A172 (cell line): ENCODE measurements at places on chromosomes 4 and X.

DNA sequence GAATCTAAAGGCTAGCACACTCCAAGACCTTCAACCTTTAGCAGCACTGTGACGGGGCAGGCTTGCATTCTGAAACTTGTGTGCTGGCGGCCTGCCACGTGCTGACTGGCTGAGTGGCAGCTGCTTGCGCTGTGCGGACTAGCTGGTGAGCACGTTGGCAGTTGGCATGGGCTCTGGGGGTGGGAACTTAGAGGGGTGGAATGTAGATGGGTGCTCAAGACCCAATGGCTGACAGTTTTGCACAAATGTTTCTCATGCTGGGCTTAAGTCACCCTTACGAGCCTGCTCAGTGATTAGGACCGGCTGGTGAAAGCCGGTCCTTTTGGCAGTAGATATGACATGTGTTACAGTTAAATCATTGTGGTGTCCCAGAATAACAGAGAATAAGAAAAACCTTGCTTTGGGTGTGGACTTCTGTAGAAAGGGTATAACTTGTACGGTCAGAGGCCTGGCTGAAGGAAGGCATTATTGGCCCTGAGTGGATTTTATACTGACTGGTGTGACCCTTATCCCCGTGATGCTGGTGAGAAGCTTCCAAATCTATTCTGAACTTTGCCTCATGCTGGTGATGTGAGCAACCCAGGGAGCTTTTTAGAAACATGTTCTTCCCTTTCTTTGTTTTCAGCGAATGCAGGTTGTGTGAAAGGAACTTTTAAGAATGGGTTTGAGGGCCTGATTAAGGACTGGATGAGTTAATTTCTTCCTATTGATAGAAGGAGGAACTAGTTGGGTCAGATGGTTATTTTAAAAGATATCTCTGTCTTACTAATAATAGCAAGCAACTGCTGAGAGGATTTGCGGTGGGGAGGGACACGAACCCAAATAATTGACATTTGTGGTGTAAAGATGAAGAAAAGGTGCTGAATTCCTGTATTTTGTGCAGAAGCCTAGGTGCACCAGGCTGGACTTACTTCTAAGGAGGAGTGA, 107.4 kb upstream of the SLC4A4 start:
- no peak for DNase-seq

GRCh38 chr4:168028970-168029597, 63.3 kb upstream of the ANXA10 start:
- peak; percentile 12 for DNase-seq

GRCh38 chr4:76712564-76712963, 185.4 kb downstream of the SOWAHB start:
- DNase-seq = no peak

DNA sequence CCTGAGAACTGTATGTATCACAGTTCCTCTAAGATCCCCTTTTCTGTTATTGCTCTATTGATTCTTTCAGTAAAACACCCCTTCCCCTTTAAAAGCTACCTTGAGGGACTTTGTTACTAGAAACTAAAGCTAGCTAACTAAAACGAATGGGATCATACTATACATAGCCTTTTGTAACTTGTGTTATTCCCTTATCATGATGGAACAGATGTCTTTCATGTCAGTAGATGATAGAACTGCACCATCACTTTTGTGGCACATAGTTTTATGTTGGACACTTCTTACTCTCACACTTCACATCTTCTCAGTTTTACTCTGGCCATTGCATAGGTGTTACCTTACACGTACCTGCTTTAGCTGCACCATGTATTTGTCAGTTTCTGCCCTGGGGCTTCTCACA, 46.6 kb upstream of the PGRMC2 start:
- DNase-seq = no peak

DNA sequence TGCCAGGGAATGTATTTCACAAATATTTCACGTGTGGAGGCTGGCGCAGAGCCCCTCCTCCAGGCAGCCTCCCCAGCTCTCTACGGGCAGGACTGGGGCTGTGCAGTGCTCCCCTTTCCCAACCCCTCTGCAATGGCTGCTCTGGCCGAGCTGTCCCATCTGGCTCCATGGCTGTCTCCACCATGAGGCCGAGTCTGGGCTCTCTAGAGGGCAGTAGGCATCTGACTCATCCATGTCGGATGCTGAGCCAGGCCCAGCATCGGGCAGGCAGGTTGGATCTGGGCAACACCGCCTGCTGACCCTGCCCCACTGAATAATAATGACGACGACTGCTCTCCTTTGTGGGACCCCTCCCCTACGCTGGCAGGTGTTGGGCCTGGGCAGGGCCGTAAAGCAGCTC, 11.0 kb upstream of the SH3TC1 start:
- peak; percentile 63 for DNase-seq

- no peak for DNase-seq
These were observed 107.4 kb upstream of the STOX2 start for GRCh38 chr4:183797445-183798300.

- DNase-seq = no peak
These were observed 1.2 kb downstream of the RASL11B start for GRCh38 chr4:52863324-52863723.

GRCh38 chr4:9947168-9948062, 73.9 kb downstream of the SLC2A9 start:
- DNase-seq = no peak

GRCh38 chr4:147104768-147105167, 159.1 kb upstream of the TTC29 start:
- no peak for DNase-seq

DNA sequence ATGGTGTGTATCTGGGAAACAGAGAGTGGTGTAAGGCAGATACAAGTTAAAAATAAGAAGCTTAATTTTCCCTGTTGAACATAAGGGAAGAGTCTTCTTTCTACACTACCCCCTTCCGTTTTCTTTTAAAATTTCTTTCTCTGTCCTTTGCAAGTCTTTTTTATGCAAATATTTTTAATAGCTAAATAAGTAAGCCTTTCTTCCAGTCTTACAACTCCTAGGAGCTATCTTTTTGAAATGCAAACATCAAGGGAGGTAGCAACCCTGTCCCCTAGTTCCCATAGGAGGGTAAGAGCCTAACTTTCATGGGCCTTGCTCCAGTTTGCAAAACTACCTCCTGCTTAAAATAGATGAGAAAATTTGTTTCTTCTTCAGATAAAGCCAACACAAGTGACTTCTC, 121.5 kb downstream of the MBNL3 start:
- DNase-seq = no peak

- peak; percentile 18 for DNase-seq
These were observed 47.8 kb downstream of the APLN start for GRCh38 chrX:129606918-129607317.

GRCh38 chr4:185437809-185438208, 12.0 kb upstream of the UFSP2 start:
- no peak for DNase-seq

DNA sequence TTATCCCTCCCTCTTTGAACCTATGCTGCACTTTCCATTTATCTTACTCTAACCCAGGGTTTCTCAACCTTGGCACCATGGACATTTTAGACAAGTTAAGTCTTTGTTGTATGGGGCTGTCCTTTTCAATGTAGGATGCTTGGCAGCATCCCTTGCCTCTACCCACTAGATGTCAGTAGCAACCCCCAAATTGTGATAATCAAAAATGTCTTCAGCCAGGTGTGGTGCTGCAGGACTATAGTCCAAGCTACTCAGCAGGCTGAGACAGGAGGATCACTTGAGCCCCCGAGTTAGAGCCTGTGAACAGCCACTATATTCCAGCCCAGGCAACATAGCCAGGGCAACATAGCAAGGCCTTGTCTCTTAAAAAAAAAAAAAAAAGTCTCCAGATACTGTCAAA, 7.0 kb downstream of the LRCH2 start:
- no peak for DNase-seq

GRCh38 chr4:10703156-10703555, 18.6 kb upstream of the CLNK start:
- no peak for DNase-seq

DNA sequence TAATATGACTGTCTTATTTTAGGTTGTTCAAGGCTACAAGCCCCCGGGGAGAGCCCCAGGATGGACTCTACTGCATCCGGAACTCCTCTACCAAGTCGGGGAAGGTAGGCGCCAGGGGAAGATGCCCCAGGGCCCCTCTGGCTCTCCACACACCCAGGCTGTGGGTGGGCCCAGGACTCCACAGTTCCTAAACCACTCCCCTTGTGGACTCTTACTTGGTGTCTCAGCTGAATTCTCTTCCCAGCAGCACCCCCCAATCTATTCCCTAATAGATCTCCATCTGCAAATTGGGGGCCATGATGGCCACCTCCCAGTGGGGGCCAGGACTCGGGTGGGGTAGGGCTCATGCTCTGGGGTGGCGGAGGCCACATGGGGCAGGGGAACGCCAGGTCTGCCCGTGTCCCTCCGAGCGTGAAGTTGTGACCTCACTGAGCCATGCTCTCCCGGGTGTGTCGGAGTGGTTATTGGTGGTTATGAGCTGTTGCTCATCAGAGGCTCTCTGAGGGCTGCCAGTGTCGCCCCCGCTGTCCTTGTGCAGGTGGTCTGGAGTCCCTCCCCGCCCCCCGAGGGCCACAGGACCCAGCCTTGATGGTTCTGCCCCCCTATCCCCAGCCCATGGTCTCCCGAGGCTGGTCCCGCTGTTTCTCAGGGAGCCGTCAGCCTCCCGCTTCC, 11.2 kb upstream of the ADD1 start:
- DNase-seq = no peak

DNA sequence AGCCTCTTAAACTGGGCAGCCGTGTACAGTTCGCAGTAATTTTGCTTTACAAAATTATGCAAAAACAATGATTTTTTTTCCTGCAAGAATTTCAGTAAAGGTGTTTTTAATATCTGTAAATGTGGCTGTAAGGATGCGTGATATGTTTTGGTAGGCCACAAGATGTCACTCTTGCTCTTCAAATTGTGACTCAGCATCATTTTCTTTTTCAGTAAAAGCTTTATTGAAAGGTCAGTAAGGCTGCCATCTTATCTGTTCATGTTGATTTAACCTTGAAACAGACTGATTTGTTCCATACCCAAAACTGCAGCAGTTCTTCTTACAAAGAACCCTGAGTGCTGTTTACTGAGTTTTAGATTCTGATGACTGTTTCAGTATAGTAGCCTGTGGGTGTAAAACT, 39.9 kb downstream of the TXLNG start:
- peak; percentile 84 for DNase-seq

DNA sequence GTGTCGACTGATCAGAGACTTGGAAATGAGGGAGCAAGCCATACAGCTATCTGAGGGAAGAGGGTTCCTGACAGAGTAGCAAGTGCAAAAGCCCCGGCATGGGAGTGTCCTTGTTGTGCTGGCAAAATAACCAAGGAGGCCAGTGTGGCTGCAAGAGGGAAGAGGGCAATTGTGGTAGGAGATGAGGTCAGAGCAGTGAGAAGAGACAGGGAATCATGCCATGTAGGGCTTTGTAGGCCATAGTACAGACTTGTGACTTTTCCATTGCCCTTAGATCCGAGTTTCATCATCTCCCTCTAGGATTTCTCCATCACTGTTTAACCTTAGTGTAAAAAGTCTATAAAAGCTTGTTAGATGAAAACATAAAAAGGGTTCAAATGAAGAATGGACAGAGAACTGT, 76.2 kb downstream of the DOCK11 start:
- no peak for DNase-seq

GRCh38 chrX:70762285-70762684, 146.2 kb downstream of the TEX11 start:
- DNase-seq = no peak

DNA sequence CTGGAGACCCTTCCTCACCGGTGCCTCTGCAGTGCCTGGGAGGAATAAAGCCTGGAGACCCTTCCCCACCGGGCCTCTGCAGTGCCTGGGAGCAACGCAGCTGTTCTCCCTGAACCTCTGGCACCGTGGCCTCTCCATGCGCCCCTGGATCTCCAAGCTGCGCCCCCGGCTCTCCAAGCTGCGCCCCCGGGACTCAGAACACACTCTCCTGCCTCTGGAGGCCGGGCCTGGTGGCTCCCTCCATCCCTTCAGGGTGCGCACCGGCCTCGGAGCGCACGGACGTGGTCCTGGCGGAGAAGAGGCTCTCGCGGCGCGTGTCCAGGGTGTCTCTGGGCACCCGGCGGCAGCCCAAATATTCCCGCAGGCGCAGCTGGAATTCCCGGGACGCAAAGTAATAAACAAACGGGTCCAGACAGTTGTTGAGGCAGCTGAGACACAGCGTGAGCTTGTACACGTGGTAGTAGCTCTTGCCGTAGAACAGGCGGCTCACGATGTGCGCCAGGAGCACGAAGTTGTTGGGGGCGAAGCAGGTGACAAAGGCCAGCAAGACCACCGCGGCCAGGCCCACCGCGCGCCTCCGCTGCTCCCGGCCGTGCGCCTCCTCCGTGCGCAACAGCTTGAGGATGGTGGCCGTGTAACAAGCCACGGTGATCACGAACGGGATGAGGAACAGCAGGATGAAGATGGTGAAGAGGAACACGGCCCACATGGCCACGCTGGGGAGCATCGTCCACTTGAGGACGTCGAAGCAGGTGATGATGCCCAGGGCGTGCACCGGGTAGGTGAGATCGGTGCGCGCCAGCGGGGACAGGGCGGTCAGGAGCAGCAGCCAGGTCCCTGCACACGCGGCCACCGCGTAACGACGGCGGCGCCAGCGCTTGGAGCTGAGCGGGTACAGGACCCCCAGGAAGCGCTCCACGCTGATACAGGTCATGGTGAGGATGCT, 12.8 kb upstream of the ASMTL start:
- DNase-seq = no peak

DNA sequence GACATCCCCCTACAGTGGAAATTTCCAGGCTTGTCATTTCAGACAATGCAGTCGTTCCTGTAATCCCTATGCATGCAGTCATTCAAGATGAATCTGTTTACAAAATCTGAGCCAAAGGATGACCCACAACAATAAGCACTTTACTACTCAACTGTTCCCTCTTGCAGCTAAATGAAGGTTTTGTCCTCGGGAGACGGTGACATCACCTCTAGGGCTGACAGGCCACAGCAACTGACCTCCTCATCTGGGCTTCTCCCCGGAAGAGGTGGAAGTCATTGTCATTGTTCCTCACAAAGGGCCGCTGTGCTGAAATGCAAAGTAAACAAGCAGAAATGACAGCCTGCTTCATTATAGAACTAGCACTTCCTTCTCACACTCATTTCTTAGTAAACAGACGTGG, 29.2 kb downstream of the CLRN2 start:
- peak; percentile 10 for DNase-seq

DNA sequence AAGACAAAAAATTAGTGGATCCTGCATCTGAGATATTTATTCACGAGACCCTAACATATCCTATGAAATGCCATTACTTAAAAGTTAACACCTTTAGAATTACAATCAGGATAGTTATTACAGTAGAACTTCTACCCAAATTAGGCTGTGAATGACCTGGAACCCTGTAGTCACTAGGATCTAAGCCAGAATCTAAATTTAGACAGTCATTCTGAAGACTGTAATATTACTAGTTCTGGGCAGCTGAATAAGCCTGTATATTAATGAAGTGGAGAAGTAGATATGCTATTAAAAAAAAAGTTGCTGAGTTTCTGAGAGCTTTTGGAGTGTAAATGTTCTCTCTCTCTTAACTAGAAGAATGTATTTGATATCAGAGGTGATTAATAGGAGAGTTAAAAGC, 67.0 kb downstream of the FAM13A start:
- no peak for DNase-seq

GRCh38 chr4:153248641-153249198, 44.5 kb downstream of the TRIM2 start:
- no peak for DNase-seq

- no peak for DNase-seq
These were observed 71.1 kb upstream of the PHOX2B start for GRCh38 chr4:41819621-41820020.
